ENCODE measurements at places on chromosomes 3 and 15.

DNA sequence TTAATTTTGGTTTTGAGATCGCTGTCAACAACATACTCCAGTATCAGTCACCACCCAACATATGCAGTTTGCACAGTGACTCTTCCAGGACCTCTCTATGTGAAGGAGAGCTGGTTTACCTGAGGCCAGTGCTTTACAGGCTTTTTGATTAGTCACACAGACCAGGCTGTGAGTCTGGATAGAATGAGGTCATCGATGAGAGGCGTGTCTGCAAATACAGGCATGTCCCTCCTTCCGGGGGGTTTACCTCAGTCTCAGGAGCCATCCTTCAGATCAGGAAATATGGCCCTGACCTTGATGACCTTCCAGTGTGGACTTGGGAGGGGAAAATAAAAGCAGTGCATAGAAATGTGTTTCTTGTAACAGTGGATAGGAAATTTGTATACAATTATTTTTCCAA lies 46.9 kb downstream of the KBTBD12 start:
- DNase-seq: no peak

GRCh38 chr15:89105147-89105546 lies 16.9 kb downstream of the ABHD2 start:
- peak; percentile 95 for DNase-seq

DNA sequence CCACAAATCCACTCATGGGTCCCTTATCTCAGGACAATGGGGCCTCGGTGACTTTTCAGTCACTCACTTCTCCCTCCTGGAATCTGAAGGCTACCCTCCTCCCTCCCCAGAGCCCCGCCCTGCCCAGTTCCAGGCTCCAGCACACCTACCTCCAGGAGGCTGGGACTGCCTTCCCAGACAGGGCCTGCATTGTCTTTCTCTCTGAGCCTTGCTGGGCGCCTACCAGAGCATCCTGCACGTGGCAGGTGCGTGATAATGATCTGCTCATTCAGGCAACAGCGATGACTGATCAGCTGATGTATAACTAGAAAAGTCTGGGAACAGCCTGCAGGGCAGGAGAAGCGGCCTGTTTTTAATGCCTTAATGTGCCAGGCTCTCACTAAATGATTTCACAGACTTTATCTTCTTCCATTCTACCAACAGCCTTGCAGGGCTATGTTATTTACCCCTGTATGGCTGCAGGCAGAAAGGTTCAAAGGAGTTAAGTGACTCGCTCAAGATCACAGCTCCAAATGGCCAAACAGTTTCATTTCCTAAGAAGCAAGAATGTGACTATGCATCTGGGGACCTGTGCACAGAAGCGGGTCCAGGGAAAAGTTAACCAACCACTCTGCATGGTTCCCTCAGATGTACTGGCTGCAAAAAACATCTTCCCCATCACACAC lies 6.3 kb downstream of the ADAMTS17 start:
- DNase-seq: no peak

- no peak for DNase-seq
Observed at GRCh38 chr15:86488046-86488445, 408.4 kb downstream of the AGBL1 start.

DNA sequence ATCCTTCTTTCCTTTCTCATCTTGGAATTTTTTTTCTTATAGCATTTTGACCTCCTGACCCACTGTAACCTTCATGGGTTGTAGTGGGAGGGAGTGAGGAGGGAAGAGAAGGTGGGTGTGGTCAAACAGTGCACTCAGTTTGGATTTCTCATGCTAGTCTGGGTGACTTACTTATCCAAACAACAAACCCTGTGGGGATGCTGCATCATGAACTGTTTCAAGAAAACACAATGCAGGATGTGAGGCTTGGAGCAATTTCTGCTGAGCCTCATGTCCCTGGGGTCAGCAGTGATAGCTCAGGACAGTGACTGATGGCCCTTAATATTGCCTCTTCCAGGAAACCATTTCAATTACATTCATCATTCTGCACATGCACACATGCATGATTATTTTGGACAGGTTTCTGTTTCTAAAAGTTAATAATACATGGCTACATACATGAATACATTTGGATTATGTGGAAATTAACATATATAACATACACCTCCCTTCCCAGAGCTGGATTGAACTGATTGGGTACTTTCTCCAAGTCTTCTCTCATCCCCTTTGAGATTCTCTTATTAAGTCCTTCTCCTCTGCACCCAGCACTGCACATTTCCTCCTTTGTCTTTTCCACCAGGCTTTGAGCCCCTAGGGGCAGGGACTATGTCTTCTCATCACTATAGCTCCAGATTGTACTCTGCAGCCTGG lies 61.2 kb downstream of the ADAMTSL3 start:
- no peak for DNase-seq

DNA sequence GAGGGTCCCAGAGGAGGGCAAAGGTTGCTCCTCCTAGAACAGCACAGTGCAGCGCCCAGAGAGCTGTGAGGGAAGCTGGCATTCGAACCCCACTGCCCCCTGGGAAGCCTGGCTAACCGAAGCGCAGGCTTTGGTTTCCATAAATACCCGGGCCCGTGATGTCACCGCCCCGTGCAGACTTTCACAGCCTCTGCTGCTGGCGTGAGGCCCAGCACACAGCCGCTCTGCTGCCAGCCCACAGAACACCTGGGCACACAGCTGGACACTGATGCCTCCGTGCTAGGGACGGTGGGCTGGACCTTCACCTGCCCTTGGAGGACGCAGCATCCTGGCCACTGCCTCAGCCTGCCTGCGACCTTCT lies 1.0 kb downstream of the IQSEC1 start:
- DNase-seq: peak; percentile 18

- no peak for DNase-seq
Observed at GRCh38 chr15:48020166-48020565, 100.6 kb upstream of the SLC24A5 start.

DNA sequence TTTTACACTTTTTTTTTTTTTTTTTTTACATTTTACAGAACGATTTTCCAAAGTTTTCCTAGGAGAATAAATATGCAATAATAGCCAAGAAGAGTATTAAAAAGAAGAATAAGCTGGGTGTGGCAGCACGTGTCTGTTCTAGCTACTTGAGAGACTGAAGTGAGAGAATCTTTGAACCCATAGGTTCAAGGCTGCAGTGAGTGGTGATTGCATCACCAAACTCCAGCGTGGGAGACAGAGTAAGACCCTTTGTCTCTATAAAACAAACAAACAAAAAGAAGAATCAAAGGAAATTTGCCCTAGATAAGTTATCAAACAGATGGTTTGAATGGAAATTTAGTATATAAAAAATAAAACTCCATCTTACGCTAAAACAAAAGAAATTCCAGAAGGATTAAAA lies 13.3 kb downstream of the XRN1 start:
- no peak for DNase-seq

- DNase-seq: no peak
Observed at GRCh38 chr3:125037498-125038150, 18.2 kb downstream of the HEG1 start.

GRCh38 chr15:78842519-78842918 lies 30.2 kb upstream of the MORF4L1 start:
- DNase-seq: no peak

- no peak for DNase-seq
Observed at GRCh38 chr3:126133606-126134005, 46.8 kb downstream of the ALDH1L1 start.

GRCh38 chr3:161551697-161552096 lies 55.1 kb downstream of the OTOL1 start:
- DNase-seq: no peak

DNA sequence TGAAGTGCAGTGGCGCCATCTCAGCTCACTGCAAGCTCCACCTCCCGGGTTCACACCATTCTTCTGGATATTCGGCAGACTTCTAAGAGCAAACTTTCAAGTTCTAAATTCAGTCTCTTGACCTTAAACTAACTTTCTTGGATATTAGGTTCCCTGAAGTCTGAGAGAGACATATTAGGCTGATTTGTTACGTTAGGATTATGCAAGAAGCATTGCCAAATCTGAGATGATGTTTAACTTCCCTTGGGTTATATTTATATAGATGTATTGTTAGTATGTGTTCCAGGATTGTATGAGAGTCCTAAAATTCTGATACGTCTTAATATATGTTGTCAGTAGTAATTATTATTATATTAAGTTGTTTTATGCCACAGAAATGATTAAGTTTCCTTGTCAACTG lies 80.1 kb downstream of the SLC6A1 start:
- DNase-seq: peak; percentile 19

DNA sequence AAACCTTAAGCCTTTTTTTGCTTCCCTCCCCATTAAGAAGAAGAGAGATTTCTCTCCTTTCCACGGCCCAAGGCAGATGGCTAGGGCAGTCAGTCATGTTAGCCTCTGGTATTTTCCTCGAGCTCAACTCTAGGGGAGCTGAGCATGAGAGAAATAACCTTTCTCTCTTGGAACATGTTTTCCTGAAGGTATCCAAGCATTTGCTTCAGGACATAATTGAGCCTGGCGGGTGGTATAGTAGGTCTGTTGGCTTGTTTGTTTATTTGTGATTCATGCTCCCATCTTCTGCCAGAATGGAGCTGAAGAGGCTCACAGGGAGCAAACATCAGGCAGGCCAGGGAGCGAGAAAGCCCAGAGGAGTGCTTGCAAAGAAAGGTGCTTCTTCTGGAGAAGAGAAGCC lies 102.5 kb downstream of the MESD start:
- DNase-seq: peak; percentile 14

DNA sequence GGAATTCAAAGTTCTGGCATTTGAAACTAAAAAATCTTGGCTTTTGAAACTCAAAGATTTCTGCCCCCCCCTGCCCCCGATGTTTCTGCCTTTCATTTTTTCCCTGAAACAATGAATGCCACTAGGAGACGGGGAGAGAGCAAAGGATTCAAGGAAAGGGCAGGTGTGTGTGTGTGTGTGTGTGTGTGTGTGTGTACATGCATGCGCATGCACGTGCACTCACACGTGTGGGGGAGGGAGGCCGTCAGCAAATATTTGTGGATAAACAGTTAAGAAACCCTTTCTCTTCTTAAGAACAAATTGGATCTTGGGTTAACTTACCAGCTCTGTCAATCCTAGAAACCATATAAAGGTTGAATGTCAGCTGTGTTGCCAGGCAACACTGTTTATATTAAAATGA lies 29.2 kb upstream of the CCDC174 start:
- DNase-seq: no peak

DNA sequence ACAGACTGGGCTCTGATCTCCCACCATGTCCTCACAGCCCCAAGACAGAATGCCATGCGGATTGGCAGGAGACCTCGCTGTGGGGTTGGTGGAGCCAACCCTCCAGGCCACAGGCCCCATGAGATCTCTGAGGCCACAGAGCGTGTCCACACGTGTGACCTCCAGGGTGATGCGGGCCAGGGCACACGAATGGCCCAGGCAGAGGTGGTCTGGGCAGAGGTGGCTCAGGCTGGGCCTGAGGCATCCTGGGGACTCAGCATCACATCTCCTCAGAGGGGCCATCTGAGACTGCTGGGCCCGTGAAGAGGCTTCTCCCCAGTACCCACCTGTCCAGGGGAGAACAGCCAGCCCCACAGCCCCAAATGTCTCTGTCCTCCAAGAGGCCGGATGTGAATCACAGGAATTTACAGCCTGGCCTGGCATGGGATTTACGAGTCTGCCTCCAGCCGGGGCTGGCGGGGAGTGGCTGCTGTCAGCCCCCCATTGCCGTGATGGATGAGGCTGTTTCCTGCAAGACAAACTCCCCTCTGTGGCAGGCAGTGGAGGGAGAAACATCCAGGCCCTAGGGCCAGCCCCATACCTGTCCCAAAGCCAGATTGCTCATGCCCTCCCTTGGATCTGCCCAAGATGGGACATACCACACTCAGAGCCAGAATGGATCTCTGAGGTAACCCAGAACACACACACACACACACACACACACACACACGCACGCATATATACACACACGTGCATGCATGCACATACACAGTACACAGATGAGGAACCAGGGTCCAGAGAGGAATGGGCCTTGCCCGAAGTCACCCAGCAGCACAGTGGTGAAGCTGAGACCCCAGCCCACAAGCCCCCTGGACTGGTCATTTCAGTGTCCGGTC lies 208.3 kb downstream of the TBC1D2B start:
- no peak for DNase-seq

- DNase-seq: no peak
Observed at GRCh38 chr3:131973731-131974130, 61.1 kb downstream of the CPNE4 start.

- DNase-seq: peak; percentile 59
Observed at GRCh38 chr3:194928227-194928626, 242.5 kb downstream of the FAM43A start.

DNA sequence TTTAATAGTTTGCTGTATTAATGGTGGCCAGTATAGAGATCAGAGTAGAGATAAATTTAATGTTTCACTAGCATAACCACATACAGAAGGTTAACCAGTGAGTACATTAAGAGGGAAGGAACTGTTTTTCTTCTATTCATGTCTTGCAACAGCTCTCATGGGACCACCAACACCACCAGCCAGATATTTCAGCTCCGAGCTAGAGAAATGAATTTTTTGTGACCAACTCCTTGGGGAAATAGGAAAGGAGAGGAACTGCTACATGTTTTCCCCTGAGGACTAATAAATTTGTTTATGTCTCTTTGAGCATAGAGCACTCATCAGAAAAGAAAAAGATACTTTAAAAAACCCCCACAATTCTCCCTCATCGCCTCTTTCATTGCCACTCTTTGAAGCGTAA lies 247.5 kb downstream of the MBNL1 start:
- DNase-seq: no peak

GRCh38 chr3:194277786-194278130 lies 73.4 kb downstream of the CPN2 start:
- DNase-seq: peak; percentile 45

DNA sequence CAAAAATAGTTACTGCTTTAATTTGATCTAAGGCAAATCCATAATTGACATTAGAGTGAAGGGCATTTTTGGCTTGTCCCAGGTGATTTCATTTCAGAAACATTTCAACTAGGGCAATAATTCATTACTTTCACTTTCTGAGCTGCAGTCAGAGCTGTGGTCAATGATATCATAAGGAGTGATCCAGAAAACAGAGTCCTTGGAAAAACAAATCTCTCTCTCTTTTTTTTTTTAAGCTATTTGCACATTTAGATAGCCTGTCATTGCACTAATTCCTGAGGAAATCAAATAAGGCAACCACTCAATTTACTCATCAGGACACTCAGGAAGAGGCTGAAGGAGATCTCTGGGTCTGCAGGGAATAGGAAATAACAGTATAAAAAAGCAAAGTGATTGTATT lies 269.5 kb upstream of the LRRC3B start:
- no peak for DNase-seq

All from adipocyte (in vitro differentiated cells).